ENCODE measurements at places on chromosomes 13 and 19.
A peak's percentile ranks its signal among the peaks of the same experiment; 100 is the strongest.

DNA sequence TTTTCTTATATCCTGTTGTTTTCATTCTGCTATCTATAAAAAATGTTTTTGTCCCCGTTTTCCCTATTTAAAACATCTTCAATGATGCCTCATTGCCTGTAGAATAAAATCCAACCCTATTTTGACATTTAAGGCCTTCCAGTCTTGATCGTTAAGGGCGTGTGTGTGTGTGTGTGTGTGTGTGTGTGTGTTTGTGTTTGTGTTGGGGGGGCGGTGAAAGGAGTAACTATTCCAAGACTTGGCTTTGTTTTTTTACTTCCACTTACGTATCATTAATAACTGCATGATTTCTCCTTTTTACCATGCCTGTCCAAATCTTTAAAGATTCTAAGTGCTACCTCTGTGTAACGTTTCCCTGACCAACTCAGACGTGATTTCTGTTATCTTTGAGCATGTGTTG, 784 bp downstream of the PIBF1 start:
- no peak for DNase-seq

- no peak for DNase-seq
Observed at GRCh38 chr13:78806457-78806856, 147.5 kb upstream of the OBI1 start.

DNA sequence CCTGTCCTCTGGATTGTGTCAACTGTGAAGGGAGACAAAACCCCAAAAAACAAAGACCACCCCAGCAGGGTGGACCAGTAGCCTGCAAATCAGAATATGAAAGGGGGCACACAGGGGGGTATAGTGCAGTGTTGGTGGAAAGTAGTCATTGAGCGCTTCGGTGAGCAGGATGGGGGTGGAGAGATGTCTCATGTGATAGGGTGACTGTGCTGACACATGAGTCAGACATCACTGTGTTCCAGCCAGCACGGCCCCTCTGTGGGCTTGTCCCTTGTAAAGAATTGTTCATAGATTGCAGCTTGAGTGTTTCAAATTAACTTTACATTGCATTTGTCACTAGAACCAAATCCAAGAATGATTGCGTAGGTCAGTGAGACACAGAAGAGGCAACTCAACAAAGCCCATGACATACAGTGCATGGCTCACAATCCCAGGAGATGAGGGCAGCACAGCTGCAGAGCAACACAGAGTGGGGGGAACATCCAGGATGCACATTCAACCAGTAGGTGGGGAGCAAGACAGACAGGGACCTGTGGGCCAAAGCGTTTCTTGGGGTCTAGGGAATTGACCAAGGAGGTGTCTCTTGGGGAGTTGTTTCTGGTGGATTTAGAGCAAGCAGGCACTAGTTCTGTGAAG, 7.5 kb downstream of the ZNF440 start:
- DNase-seq: no peak

GRCh38 chr19:19514215-19514657, 1.1 kb downstream of the TSSK6 start:
- peak; percentile 74 for DNase-seq

DNA sequence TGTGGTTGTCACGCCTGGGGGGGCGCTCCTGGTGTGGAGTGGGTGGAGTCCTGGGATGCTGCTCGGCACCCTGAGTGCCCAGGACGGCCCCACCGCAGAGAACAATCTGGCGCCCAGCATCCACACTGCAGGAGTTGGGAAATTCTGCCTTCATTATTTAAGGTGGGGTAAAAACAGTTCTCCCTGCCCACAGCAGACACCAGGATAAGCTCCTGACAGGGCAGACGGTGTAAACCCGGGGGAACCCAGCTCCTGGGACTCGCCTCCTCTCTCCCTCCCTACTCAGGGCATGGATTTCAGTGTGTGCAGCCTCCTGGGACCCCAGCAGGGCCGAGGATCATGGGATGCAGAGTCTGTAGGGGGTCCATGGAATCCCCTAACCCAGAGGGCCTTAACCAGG, 7.7 kb upstream of the WDR18 start:
- DNase-seq: no peak

DNA sequence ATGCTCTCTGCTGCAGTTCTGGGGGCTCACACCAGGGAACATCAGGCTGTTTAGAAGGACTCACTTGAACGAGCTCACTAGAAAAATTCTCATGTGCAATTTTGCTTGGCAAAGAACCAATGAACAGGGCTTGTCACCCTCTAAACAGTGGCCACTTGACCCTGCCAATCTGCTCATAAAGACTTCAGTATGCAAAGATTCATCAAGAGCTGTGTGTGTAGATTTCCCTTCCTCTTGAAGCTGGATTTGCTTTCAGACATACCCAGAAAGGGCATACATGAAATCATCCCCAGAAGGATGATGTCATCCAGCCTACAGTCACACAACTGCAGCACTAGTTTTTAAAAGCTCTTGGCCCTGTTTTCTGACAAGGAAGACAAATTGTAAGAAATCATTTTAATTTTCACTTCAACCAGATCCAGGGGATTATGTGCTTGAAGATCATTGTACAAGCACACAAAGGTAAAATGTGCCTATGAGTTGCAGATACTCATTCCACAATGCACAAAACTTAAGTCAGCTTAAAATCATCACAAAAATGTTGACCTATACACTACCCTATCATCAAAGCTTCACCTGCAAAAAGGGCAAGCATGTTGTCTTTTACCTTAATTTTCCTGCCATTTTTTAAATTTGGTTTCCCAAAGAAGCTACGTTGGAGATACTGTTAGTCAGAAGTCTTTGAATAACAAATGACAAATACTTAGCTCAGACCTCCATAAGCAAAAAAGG, 5.2 kb upstream of the STK24 start:
- DNase-seq: no peak

- peak; percentile 72 for DNase-seq
Observed at GRCh38 chr19:13043285-13043684, 48.0 kb downstream of the NFIX start.

- no peak for DNase-seq
Observed at GRCh38 chr13:90413548-90413947, 933.9 kb upstream of the MIR17HG start.

DNA sequence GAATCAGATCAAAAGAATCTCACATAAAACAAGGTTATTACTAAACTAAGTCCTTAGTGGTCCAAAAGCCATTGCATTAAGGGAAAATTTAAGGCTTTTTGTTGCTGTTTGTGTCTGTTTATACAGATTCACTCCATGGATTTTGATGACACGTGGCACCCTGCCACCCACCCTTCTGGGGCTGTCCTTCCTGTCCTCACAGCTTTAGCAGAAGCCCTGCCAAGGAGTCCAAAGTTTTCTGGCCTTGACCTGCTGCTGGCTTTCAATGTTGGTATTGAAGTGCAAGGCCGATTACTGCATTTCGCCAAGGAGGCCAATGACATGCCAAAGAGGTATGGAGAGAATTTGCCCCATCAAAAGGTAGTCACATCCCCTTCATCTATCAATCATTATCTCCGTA, 6.9 kb downstream of the ACOD1 start:
- DNase-seq: no peak

- peak; percentile 50 for DNase-seq
Observed at GRCh38 chr19:52689843-52690368, 44.9 kb downstream of the ZNF611 start.

DNA sequence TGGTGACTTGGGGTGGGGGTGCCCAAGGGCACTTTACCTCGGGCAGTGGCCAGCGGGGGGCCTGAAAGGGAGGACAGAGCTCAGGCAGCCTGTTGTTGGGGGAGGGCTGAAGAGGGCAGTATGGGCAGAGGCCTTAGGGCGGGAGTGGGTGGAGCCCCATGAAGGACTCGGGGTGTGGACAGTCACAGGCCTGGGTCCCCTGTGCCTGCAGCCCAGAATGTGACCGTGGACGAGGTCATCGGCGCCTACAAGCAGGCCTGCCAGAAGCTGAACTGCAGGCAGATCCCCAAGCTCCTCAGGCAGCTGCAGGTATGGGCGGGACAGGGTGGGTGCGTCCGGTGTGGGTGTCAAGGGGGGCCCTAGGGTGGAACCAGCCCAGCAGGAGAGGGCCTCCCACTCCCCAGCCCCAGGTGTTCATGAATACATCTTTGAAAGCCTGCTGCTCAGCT, 22.5 kb downstream of the NKPD1 start:
- no peak for DNase-seq

- no peak for DNase-seq
Observed at GRCh38 chr13:26888632-26889031, 128.0 kb upstream of the GPR12 start.

- no peak for DNase-seq
Observed at GRCh38 chr13:105642511-105642958, 892.9 kb downstream of the EFNB2 start.

GRCh38 chr19:5870986-5871394, 650 bp upstream of the FUT5 start:
- no peak for DNase-seq

- DNase-seq: no peak
Observed at GRCh38 chr13:37212826-37213225, 107.4 kb upstream of the CSNK1A1L start.

- DNase-seq: no peak
Observed at GRCh38 chr13:26300140-26300539, 46.2 kb downstream of the CDK8 start.

GRCh38 chr13:36031490-36031889, 99.7 kb downstream of the DCLK1 start:
- DNase-seq: no peak

GRCh38 chr13:111954661-111955411, 112.1 kb upstream of the SOX1 start:
- DNase-seq: no peak

DNA sequence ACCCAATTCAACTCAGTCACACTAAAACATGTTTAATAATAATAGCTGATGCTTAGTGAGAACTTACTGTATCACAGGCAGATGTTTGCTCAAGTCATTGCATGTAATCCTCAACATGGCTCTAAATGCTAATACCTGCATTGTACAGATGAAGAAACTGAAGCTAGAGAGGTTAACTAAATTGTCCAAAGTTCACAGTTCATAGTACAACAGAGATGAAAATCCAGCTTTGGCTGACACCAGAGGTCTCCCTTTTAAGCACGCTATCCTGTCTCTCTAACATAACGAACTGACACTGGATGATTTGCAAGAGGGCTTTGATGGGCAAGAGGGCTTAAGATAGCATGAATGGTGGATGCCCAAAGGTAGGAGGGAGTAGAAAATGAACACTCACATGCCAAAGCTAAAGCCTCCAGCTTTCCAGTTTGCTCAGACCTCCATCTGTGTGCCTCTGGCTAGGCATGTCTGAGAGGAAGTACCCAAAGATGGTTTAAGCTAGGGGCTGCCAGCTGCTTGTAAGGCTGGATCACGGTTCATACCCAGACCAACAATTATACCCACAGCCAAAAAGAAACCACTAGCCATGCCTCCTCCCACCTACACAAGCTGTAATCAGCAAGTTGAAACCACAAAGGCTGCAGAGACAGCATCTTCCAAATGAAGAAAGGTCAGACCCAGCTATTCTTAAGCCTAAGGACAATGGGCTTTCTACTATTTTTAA, 196.9 kb upstream of the UBL3 start:
- DNase-seq: no peak

DNA sequence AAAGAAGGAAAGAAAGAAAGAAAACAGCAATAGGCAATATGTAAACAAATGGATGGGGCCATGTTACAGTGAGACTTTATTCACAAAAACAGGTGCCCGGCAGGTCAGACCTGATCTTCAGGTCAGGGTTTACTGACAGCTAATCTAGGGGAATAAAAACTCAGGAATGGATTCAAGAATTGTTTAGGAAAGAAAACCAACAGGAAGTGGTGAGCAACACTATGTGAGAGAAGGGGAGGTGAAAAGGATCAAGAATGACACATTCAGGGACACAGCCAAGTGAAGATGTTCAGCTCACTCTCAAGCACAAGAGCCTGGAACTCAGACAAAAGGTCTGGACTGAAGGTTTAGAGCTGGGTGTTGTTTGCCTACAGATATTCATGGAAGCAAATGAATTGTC, 244.5 kb downstream of the EFNB2 start:
- no peak for DNase-seq

DNA sequence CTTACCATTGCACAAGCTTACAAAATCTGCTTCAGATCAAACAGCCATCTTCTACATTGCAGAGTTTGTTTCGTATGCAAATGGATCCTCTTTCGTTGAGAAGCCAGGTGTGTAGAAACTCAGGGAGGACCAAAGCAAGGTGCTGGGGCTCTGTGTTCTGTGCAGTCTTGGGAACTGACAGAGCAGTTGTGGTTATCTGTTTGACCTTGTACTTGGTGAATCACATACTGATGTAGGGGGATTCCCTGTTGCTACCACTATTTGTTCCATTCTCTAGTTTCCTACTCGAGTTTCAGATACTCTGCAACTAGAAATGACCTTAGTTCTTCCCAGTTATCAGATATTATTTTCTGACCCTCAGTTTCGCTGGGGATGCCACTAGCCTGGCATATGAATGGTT, 95.2 kb upstream of the CLDN10 start:
- no peak for DNase-seq

DNA sequence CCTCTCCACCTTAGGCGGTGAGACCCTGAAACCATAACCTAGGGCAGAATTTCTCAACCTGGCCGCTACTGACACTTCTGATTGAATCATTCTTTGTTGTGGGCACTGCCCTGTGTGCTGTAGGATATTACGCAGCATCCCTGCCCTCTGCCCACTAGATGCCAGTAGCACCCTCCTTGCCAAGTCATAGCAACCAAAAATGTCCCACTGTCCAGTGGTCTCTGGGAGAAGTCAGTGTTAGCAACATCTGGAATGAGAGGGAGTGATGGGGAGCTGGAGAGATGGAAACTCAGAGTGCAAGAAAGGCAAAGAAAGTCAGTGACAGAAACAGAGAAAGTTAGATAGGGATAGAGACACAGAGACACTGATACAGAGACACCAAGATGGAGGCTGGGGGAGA, 13.6 kb downstream of the KLK4 start:
- DNase-seq: no peak

- DNase-seq: peak; percentile 64
Observed at GRCh38 chr19:19403373-19403901, 2.0 kb upstream of the GATAD2A start.

DNA sequence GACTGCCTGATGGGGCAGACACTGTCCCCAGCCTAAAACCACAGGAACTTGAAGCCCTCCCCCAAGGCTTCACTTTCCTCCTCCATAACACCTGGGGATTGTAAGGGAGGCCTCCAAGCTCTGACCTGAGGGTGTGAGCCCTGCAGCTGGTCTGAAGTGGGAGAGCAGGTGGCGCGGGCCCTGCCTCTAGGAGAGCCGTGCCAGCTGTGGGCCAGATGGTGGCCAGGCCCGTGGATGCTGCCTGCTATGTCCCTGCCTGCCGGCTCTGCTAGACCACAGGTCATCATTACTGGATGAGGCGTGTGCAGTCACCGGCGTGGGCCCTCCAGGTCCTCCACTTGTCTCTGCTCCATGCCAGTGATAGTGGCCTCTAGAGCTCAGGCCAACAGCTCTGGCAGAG, 3.5 kb upstream of the KLHL26 start:
- no peak for DNase-seq

GRCh38 chr13:97967948-97968347, 14.5 kb downstream of the IPO5 start:
- DNase-seq: no peak

DNA sequence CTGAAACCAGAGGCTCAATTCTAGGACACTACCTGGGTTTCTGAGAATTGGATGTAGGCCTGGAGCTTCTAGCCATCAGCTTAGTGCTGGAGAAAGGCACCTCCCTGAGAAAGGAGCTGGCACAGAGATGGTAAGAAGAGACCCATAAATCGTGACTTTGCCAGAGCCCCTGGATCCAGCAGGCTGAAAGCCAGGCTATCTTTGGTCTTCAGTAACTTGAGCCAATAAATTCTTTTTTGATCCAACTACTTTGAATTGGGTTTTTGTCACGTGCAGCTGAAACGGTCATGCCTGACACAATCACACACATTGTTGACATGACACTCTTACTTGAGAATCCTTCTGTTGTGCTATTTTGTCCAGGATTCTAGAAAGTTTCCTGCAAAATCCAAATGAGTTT, 103.4 kb downstream of the LHFPL6 start:
- DNase-seq: no peak

- no peak for DNase-seq
Observed at GRCh38 chr13:108263621-108264355, 5.7 kb upstream of the TNFSF13B start.
